Activated CD4-positive, alpha-beta T cell treated with anti-CD3 and anti-CD28 coated beads, Interleukin-2, amount 10 ng/mL, durations not matched to agents 7 days and 5 days (primary cell): ENCODE measurements at places on chromosomes 11 and 22. TPM values are rescaled to one million over a fixed set of nuclear protein-coding genes. Genes with fewer than 3 reads are reported as not detected.

- H3K4me1 ChIP-seq = no peaks in the 10 kb centered on the region
- no peak overlapping the region for H3K27ac ChIP-seq
- no peak overlapping the region for H3K4me3 ChIP-seq
- peaks cover 2% of the 10 kb centered on the region for H3K36me3 ChIP-seq
These were observed 35.0 kb downstream of the MAFF start for GRCh38 chr22:38236786-38237185.

The ZNF280B gene
- total RNA-seq = 2.5 TPM

The PPFIBP2 gene
- total RNA-seq = 33.1 TPM

DNA sequence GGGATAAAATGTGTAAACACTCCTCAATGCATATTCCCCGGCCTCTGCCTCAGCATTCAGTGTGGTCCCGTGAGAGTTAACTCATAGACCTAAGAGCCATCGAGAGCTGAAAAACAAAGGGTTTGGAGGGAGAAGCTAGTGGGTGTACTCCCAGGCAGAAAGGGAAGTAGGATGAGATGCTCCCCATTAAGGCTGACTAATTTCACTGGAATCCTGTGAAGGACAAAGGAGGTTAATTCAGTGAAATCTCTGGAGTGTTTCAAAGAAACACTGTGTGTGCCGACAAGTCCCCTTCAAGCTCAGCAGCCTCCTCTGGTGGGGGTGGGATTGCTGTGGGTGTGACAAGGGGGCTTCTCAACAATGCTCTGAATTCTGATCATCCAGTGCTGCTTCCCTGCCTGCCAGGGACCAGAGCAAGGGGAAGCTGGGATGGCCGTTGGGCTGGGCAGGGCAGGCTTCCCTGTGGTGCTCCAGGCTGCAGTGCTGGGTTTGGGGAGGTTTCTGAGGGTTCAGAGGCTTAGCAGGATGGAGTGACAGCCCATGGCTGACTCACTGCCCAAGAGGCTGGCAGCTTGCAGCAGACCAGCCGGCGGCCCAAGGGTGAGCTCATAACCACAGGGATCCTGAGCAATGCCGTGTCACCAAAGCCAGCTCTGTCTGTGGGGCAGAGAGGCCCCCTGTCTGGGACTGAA is 61.4 kb upstream of the BMAL1 start:
- no peak for DNase-seq
- H3K27me3 ChIP-seq = no peaks in the 10 kb centered on the region
- no peak overlapping the region for H3K4me3 ChIP-seq
- no peaks in the 10 kb centered on the region for H3K4me1 ChIP-seq

- peaks cover 7% of the 10 kb centered on the region for H3K27me3 ChIP-seq
- no peak overlapping the region for H3K27ac ChIP-seq
- DNase-seq = no peak
These were observed 34.2 kb upstream of the CTTN start for GRCh38 chr11:70364178-70364577.

The FAM227A gene
- total RNA-seq = not detected

The OR56A1 gene
- total RNA-seq = not detected

The C11orf42 gene
- total RNA-seq = not detected

DNA sequence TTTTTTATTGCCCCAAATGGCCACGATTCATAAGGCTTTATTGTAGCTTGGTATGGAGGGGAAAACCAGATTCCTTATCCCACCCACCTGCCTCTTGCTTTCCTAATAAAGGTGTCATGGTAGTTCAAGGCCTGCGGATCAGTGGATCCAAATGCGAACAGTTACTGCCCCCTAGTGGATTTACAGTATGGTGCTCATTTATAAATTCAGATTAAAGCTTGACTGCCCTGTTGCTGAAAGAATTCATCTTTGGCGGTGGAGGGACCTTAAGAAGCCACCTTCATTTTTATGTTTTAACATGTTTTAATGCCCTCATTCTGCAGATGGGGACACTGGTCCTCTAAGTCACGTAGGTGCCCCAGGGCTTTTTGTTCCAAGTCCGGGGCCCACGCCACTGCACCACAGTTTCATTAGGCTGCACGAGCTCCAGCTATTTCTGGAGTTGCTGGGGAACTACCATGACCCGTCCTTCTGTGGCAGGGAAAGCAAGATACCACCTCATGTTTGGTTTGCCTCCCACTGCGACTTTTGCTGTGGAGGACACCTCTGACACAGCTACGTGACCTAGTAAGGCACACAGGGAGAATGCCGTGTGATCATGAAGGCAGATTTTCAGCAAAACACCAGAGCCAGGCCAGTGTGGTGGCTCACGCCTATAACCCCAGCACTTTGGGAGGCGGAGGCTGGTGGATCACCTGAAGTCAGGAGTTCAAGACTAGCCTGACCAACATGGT is 15.6 kb upstream of the INCENP start:
- DNase-seq = peak; percentile 66
- no peak overlapping the region for H3K4me3 ChIP-seq
- peak overlapping the region; percentile 5 for H3K27ac ChIP-seq
- H3K27me3 ChIP-seq = peaks cover 5% of the 10 kb centered on the region
- peaks cover 20% of the 10 kb centered on the region for H3K4me1 ChIP-seq

DNA sequence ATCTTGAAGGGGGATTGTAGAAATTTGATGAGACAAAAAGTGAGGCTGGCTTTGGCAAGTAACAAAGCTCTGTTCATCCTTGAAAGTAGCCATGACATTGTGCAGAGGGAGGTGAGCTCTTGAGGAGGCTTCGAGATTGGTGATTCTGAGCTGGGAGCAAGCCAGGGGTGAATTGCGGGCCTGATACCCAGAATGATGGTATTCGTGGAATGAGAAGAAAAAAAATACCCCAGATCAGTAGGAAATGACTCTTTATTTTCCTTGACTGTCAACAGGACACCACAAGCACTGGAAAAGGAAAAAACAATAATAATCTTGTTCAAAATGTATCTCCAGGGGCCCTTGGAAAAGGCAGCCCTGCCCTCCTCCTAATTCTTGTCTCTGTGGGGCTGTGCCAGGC is 62.7 kb downstream of the TSPAN18 start:
- H3K27ac ChIP-seq = no peak overlapping the region
- H3K36me3 ChIP-seq = no peaks in the 10 kb centered on the region
- DNase-seq = no peak
- no peaks in the 10 kb centered on the region for H3K27me3 ChIP-seq
- H3K4me3 ChIP-seq = no peak overlapping the region

DNA sequence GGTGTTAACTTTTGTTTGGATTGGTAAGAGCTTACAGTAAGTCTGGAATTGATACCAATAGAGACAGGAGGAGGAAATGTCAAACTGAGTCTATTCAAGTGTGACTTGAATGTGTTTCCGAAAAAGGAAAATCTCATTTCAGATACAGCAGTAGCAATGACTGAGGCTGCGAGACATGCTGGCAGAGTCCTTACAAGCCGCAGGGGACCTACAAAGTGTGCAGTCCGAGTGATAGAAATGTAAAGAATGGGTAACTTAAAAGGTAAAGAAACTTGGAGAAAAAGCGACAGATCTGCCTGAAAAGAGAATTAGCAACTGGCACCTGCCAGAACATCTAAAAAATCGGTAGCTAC is 444 bp downstream of the CWF19L2 start:
- peaks cover 10% of the 10 kb centered on the region for H3K27me3 ChIP-seq
- peak overlapping the region; percentile 90 for H3K27ac ChIP-seq
- peak; percentile 21 for DNase-seq
- H3K36me3 ChIP-seq = peaks cover 9% of the 10 kb centered on the region

The TSPAN32 gene
- 98.9 TPM for total RNA-seq

DNA sequence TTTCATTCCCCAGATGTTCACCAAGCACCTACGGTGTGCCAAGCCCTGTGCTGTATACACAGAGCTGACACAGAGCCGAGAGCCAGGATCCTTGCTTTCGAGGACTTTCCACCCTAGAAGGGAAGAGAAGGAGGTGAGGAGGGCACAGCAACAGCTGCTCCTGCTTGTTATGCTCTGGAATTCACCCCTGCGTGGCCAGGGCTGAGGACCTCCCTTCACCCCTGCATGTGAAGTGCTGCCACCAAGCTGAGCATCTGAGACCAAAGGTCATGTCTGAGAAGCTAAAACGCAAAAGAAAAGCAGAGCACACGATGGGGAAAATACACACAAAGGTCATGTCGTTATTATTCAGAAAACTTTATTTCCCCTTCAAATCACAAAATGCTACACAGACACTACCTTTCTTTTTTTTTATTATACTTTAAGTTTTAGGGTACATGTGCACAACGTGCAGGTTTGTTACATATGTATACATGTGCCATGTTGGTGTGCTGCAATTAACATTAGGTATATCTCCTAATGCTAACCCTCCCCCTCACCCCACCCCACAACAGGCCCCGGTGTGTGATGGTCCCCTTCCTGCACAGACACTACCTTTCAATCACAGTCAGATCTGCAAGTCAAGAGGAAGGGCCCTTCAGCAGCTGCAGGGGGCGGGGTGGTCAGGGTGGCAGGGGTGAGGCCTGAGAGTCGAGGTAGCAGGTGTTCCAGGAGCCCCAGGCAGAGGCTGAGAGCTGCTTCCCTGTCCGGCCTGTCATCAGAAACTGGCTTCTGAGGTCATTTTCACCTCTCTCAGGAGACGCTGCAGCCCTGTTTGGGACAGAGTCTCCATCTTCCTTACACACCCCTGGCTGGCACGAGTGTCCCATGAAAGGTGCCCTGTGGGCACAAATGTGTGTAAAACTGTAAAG is 40.1 kb upstream of the PRR5 start:
- H3K27ac ChIP-seq = no peak overlapping the region
- DNase-seq = no peak
- H3K4me3 ChIP-seq = no peak overlapping the region
- peaks cover 2% of the 10 kb centered on the region for H3K27me3 ChIP-seq
- peaks cover 52% of the 10 kb centered on the region for H3K4me1 ChIP-seq

- peak overlapping the region; percentile 95 for H3K4me3 ChIP-seq
- H3K36me3 ChIP-seq = peaks cover 23% of the 10 kb centered on the region
- peak overlapping the region; percentile 84 for H3K27ac ChIP-seq
- peak; percentile 65 for DNase-seq
These were observed 1.5 kb downstream of the IGSF9B start for GRCh38 chr11:133955081-133955891.

The PHF21B gene
- total RNA-seq = not detected

DNA sequence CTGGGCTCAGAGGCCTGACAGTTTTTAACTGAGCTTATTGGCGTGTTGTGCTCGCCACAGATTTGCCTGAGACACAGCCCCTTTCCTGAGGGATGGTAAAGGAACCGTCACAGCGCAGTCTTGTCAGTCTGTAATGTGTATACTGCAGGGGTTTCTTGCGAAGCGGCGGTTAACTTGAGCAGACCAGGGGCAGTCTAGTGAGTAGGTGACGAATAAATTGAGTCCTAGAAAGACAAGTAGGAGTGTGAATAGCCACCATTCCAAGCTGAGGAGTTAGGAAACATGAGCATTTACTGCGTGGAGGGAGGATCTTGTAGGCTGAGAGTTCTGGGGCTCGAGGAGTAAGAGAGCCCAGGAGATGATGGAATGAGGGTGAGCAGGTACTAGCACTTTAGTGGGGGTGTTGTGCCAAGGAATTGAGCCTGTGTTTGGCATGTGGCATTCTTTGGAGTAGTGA is 1.4 kb downstream of the MED15 start:
- no peaks in the 10 kb centered on the region for H3K27me3 ChIP-seq
- peak overlapping the region; percentile 97 for H3K27ac ChIP-seq
- DNase-seq = no peak

- H3K27ac ChIP-seq = peak overlapping the region; percentile 84
- peaks cover 20% of the 10 kb centered on the region for H3K36me3 ChIP-seq
- no peaks in the 10 kb centered on the region for H3K27me3 ChIP-seq
- no peak for DNase-seq
- peak overlapping the region; percentile 90 for H3K4me3 ChIP-seq
These were observed 5.6 kb downstream of the SNU13 start for GRCh38 chr22:41683052-41683451.

DNA sequence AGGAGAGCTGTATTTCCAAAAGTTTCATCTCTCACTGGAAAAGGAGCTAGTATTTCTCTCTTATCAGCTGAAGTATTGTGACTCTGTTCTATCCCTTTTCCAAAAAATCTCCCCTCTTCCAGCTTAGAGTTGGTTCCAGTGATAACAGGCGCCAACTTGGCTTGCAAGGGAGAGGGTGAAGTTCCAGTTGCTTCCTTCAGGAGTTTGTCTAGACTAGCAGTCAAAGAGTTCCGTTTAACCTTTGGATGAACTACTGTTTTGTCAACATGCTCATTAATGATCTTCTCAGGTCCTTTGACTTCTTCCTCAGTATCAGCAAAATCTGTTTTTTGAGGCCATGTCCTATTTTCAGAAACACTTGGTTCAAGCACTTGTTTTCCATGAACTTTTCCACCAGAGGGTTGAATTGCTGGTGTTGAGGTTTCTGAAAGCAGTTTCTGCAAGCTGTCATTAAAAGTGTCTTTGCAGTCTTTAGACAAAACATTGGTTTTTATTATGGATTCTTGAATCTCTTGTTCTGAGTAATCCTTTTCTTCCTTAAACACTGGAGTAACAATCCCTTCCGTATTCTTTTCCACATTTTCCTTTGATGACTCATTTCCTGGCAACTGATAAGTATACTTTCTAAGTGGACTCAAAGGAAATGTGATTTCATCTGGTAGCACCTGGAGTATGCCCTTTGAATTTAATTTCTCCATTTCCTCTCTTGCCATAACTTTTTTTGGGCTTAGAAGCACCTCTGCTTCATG is 39.7 kb upstream of the CCDC89 start:
- no peak overlapping the region for H3K27ac ChIP-seq
- peaks cover 43% of the 10 kb centered on the region for H3K36me3 ChIP-seq
- no peaks in the 10 kb centered on the region for H3K27me3 ChIP-seq
- no peaks in the 10 kb centered on the region for H3K4me1 ChIP-seq

The OR8A1 gene
- not detected for total RNA-seq

The ARSA gene
- total RNA-seq = 66.5 TPM
